ENCODE measurements at places on chromosomes 1 and 21. TPM values are rescaled to one million over a fixed set of nuclear protein-coding genes. Genes with fewer than 3 reads are reported as not detected.

GRCh38 chr21:28615276-28615675 is 377.4 kb downstream of the LTN1 start:
- no peak for DNase-seq

DNA sequence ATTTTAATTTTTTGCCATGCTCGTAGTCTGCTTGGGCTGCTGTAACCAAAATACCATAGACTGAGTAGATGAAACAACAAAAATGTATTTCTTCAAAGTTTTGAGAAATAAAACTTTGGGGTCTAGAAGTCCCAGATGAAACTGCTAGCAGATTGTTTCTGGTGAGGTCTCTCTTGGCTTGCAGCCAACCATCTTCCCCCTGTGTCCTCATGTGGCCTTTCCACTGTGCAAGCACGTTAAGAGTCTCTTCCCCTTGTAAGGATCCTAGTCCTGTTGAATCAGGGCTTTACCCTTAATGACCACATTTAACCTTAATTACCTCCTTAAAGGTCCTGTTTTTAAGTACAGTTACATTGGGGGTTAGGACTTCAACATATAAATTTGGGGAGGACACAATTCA is 86.6 kb downstream of the PTBP2 start:
- no peak for DNase-seq

DNA sequence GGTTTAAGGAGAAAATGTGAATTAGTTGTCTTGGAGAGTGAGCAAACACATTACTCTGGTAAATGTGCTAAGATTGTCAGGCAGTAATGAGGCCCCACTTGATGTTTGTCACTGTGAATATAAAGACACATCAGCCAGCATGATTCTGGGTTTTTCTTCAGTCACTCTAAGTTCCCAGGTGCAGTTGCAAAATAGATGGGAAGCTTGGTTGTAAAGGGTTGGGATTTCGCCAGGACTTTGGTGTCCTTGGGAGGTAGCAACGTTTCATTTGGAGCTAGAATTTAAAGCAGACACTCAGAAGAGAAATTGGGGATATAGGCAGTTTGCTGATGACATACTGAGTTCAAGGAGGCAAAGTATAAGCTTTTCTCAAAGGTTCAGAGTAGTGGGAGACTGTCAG is 154.3 kb downstream of the MAST2 start:
- DNase-seq, result no peak

Gene ZBTB40
- total RNA-seq, result 15.2 TPM

- DNase-seq, result no peak
Observed at GRCh38 chr1:195550071-195550862, 1058.0 kb downstream of the KCNT2 start.

GRCh38 chr1:65424573-65424889 is 4.1 kb downstream of the LEPR start:
- no peak for DNase-seq

DNA sequence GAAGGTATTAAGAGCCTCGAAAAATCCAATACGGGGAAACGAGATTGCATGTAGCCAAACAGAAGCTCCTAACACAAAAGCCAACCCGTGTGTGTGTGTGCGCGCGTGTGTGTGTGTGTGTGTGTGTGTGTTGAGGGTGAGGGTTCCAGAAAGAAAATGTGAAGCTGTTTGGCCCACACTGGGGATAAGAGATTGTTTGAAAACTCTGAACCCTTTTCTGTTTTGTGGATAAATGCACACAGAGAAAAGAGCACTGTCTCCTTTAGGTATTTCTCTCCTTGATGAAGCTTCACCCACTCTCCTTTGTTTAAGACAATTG is 1.9 kb downstream of the WLS start:
- DNase-seq, result no peak

- peak; percentile 49 for DNase-seq
Observed at GRCh38 chr1:53071167-53071865, 9.3 kb downstream of the PODN start.

DNA sequence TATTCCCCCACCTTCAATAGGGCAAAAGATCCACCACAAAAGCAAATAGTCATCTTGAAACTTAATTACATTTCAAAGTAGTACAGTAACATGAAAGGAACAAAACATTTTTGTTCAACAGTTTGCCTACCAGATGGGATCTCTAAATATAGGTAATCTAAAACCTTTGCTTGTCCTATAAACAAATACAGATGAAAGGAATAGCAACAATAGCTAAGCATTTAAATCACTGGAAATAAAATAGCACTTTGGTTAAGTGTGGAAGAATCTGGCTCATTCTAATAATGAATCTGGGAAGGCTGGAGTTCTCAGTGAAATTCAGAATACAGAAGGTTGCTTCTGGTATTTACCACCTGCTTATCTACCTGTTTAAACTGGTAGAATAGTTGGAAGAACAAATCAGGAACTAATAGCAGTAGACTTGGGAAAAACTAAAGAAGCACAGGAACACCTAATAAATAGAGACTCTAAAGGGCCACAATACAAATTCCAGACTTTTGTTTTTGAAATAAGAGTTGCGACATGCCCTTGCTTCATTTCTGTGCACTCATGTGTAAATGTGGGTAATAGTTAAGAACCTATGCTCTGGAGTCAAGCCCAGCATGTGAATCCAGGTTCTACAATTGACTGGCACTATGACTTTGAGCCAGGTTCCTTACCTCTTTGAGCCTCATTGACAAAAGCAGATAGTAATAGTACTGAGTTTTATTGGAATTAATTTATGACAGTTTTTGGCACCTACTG is 2.3 kb upstream of the LYPLAL1 start:
- no peak for DNase-seq

GRCh38 chr1:95021119-95021518 is 51.6 kb downstream of the ALG14 start:
- DNase-seq, result no peak

- DNase-seq, result no peak
Observed at GRCh38 chr1:150415800-150416199, 51.9 kb downstream of the RPRD2 start.

Gene ETV3L
- total RNA-seq, result not detected

Gene RGS16
- 1.3 TPM for total RNA-seq

Gene LEMD1
- total RNA-seq, result not detected

Measured in heart left ventricle (tissue), 16 donors.